ENCODE measurements at places on chromosomes 16 and 17. TPM values are rescaled to one million over a fixed set of nuclear protein-coding genes. Genes with fewer than 3 reads are reported as not detected.

Gene CX3CL1
- total RNA-seq: 0.22 TPM

Gene CACNG5
- total RNA-seq: not detected

Gene CCL22
- not detected for total RNA-seq

Gene SLC47A2
- total RNA-seq: 0.12 TPM

Gene XAF1
- total RNA-seq: not detected

Gene SLC5A11
- total RNA-seq: 0.46 TPM

Gene ZNF213
- total RNA-seq: 11.8 TPM

Gene ARHGDIA
- 647 TPM for total RNA-seq

Gene NDUFAB1
- total RNA-seq: 149 TPM

Gene BMERB1
- total RNA-seq: 75.1 TPM

Gene KCNH4
- 0.36 TPM for total RNA-seq

Gene GLP2R
- 16.7 TPM for total RNA-seq

Data from A549 treated with Hydrocortisone at 1 μM for 4 hours (cell line).